ENCODE measurements at places on chromosomes 5 and 9. TPM values are rescaled to one million over a fixed set of nuclear protein-coding genes. Genes with fewer than 3 reads are reported as not detected.

DNA sequence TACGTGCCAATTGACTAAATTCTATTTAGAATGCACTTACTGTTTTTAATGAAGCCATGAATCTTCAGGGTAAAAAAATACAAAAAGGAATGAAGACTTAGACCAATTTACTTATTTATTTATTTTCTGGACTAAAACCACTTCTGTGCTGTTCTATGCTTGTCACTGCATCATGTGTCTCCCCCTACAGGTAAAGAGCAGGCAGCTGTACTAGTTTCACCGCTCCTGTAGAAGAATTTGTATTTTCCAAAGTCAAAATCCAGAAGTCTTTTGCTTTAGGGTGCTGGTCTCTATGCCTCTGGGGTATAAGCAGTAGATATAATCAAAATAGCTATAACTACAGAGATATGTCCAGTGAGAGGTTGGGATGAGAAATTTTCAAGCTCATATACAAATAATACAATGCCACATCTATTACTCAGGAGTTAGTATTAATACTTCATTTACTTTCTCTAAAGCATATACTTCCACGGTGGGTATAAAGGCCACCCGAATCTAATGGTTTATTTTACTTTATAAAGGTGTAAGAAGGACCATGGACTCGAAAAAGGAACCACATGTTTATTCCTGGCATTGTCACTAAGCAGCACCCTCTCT, 591.5 kb downstream of the RAB3C start:
- H3K27me3 ChIP-seq = no peaks in the 10 kb centered on the region
- H3K27ac ChIP-seq = no peak overlapping the region
- H3K4me3 ChIP-seq = no peak overlapping the region
- H3K4me1 ChIP-seq = no peaks in the 10 kb centered on the region
- H3K36me3 ChIP-seq = no peaks in the 10 kb centered on the region

DNA sequence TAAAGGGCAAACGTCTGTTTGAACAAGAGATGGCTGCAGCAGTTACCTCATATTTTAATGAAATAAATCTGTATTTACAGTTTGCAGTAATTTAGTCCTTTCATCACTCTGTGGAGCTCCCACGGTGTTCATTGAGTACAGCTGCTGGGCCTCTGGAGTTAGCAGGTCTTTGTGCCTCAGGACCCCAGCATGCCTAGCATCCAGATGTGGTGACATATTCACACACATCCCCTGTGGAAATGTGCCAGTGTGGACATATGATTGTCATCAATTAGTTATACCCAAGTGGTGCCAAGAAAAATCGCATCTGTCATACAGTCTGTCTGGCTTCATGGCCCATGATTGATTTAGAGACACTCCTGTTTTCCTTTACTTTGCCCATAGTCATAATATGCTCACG, 77.3 kb downstream of the NNT start:
- no peak overlapping the region for H3K4me3 ChIP-seq
- no peaks in the 10 kb centered on the region for H3K27me3 ChIP-seq
- H3K27ac ChIP-seq = no peak overlapping the region
- peaks cover 2% of the 10 kb centered on the region for H3K4me1 ChIP-seq
- H3K36me3 ChIP-seq = peaks cover 60% of the 10 kb centered on the region

GRCh38 chr9:128100581-128100980, 26.9 kb downstream of the PTGES2 start:
- DNase-seq = no peak
- H3K4me3 ChIP-seq = peak overlapping the region; percentile 48
- H3K27ac ChIP-seq = peak overlapping the region; percentile 96
- peaks cover 78% of the 10 kb centered on the region for H3K4me1 ChIP-seq
- no peaks in the 10 kb centered on the region for H3K27me3 ChIP-seq
- peaks cover 46% of the 10 kb centered on the region for H3K36me3 ChIP-seq

Gene PIP5KL1
- total RNA-seq = not detected

DNA sequence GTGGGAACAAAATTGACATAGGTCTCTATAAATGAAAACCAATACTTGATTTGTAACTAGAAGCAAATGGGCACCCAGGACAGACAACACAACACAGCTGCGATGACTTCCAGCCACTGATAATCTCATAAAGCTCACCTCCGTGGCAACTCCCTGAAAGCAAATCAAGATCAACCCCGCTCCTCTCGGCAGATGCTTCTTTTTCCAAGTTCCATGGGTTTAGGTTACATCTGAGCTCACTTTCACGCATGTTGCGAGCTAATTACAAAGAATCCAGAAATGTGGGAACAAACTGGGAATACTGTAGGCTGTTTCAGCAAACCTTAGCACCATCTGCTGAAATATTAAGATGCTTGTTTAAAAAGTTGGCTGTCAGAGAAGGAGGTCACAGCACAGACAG, 153.9 kb downstream of the ELAVL2 start:
- no peak overlapping the region for H3K27ac ChIP-seq
- H3K27me3 ChIP-seq = no peaks in the 10 kb centered on the region
- no peaks in the 10 kb centered on the region for H3K36me3 ChIP-seq
- no peaks in the 10 kb centered on the region for H3K4me1 ChIP-seq

Gene MARCHF3
- not detected for total RNA-seq

Gene CMYA5
- under 0.01 TPM for total RNA-seq

GRCh38 chr5:128097781-128098180, 14.2 kb downstream of the SLC12A2 start:
- no peaks in the 10 kb centered on the region for H3K4me1 ChIP-seq
- no peak overlapping the region for H3K27ac ChIP-seq
- no peaks in the 10 kb centered on the region for H3K27me3 ChIP-seq
- DNase-seq = no peak

- DNase-seq = no peak
- H3K36me3 ChIP-seq = no peaks in the 10 kb centered on the region
- no peaks in the 10 kb centered on the region for H3K27me3 ChIP-seq
- no peak overlapping the region for H3K4me3 ChIP-seq
- H3K27ac ChIP-seq = no peak overlapping the region
Measured at GRCh38 chr5:167057665-167058064, 1233.8 kb upstream of the WWC1 start.

DNA sequence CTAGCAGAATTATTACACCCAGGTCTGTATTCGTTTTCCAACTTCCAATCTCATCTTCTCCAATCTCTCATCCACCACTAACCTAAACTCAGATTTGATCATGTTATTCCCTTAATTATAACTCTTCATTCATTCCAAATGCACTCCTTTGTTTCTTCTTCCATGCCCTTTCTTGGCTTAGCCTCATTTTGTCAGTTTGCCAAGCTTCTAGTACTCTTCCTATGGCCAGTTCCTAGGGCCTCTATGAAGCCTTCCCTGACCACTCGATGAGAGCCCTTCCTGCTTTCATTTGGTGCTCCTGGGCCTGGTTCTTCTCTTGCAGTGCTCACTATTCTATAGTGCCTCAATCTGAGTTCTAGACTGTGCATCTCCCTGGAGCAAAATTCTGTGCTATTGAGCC, 5.8 kb downstream of the FAM219A start:
- no peak overlapping the region for H3K27ac ChIP-seq

Gene SMIM3
- total RNA-seq = 39.7 TPM

DNA sequence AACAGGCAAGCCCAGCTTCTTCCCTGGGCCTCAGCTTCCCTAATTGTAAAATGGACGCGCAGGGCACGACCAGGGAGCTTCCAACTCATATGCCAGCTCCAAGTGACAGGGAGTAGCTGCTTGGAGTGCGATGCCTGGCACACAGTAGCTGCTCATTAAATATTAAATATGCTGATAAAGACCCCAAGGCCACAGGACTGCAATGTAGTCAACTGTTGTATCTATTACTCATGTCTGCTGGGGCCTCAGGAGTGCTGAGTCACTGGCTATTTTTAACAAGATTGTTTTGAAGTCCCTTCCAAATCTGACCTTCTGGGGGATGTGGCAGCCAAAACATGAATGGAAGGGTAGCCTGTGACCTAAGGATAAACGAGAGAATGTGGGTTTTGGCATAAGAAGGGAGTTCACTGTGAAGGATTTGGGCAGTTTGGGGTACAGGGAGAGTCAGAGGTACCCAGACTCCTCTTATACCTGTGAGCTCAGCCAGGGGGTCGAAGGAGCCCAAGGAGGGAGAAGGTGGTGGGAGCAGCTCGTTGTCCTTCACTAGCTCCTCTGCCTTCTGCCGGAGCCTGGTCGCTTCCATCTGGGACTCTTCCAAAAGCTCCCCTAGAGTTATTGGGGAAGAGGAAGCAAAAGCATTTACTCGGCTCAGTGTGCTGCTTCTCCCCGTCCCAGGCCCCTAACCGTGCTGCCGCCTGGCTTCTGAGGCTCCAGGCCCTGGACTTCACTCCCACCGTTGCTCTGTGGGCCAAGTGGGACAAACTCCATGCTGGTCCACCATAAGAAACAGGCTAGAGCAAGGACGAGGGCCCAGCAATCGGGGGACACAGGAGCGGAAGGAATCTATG, 17.5 kb downstream of the TNIP1 start:
- H3K4me3 ChIP-seq = no peak overlapping the region
- peaks cover 58% of the 10 kb centered on the region for H3K36me3 ChIP-seq
- H3K27ac ChIP-seq = peak overlapping the region; percentile 16
- peak; percentile 33 for DNase-seq

Gene STKLD1
- not detected for total RNA-seq

DNA sequence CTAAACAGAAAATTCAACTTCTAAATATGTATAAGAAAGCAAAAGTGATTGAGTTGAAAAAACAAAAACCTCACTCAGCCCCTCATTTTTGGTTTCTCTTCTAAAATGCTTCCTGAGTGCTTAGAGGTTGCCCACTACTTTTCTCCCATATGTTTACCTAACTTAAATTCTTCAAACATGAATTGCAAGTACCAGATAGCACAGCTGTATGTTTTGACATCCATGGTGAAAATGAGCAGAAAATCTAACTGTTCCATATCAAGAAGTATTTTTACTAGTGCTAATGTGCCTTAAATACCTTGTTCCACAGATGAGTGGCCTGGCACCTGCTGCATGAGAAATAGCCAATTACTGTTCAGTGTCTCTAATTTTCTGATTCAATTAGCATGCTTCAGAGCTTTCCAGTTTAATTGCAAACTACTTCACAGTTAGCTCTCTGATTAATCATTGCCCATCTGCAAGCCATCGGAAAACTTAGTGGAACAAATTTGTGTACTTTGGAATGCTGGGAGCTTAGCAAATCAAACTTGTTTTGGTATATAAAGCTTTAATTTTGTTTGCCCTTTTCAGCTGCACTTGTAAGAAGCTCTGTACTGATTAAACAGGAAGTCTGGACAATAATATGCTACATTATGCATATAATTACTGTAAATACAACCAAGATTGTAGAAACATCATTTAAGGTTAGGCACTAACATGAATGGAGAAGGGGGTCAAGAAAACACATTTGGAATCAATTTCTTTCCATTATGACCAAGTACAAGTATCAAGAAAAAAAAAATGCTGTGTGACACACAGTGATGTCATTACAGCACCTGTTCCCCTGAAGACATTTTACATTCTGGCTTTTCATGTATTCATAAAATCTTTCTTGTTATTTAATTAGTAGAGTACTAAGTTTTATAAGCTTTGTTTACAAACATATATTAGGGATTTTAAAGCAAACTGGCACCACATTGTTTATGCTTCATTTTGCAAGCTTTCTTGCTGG, 65.6 kb downstream of the POU5F2 start:
- no peak overlapping the region for H3K27ac ChIP-seq
- peaks cover 38% of the 10 kb centered on the region for H3K4me1 ChIP-seq
- peak; percentile 14 for DNase-seq
- no peaks in the 10 kb centered on the region for H3K36me3 ChIP-seq
- H3K4me3 ChIP-seq = no peak overlapping the region
- H3K27me3 ChIP-seq = no peaks in the 10 kb centered on the region

GRCh38 chr5:14581891-14582796, 552 bp downstream of the OTULINL start:
- H3K36me3 ChIP-seq = no peaks in the 10 kb centered on the region
- peak; percentile 87 for DNase-seq
- H3K27me3 ChIP-seq = no peaks in the 10 kb centered on the region
- H3K4me3 ChIP-seq = peak overlapping the region; percentile 79
- H3K27ac ChIP-seq = peak overlapping the region; percentile 83

All from stomach (tissue), 19 donors.